ENCODE measurements at places on chromosomes 5 and 9.

GRCh38 chr5:147751-148150 is 43.5 kb upstream of the LRRC14B start:
- DNase-seq: no peak

DNA sequence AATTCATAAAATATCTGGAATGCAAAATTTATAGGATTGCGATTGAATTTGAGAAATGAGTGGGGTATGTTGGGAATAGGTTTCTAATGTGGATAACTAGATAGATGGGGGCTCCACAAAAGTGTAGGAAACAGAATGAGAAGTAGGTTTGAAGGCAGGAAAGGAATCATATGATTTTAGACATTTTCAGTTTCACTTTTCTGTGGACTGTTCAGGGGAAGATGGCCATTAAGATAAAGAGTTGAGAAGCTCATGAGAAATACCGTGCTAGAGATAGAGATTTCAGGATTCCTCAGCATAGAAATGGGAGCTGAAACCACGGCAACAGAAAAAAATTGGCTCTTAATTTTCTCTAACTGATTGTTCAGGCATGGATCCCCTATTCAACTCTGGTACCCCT is 163.4 kb upstream of the CD180 start:
- no peak for DNase-seq

DNA sequence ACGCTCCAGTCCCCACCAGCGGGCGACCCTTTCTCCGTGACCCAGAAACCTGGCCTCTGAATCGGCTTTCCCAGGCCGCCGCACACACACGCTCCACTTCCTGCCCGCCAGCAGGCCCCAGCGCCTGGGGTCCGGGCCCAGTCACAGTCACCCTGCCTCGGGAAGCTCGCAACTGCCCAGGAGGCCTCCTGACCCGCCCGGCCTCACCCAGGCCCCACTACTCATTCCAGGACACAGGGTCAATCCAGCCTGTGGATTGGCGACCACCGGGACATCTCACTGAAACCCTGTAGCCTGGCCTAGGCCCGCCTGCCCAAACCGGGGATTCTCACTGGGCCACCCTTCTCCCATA is 2.7 kb upstream of the IRX4 start:
- DNase-seq: no peak

DNA sequence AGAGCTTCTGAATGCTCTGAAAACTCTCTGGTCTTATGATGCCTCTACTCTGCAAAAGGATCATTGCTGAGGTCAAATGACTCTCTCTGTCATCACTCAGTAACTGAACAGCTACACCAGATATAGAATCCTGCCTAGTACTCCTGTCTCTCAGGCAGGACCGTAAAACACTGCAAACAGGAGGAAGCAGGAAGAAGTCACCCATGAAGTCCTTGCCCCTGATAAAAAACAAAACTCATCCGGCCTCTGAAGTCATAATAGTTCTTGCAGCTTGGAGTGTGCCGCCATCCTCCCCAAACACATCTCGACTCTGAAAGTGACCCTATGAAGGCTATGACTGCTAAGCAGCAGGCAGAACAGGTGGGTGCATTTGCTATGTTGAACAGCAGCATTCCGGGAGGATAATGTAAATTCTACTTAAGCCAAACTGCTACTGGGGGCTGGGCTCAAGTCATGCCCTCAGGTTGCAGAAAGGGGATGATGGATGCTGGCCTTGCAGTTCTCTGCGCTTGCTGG is 81.9 kb upstream of the FAM169A start:
- DNase-seq: no peak

DNA sequence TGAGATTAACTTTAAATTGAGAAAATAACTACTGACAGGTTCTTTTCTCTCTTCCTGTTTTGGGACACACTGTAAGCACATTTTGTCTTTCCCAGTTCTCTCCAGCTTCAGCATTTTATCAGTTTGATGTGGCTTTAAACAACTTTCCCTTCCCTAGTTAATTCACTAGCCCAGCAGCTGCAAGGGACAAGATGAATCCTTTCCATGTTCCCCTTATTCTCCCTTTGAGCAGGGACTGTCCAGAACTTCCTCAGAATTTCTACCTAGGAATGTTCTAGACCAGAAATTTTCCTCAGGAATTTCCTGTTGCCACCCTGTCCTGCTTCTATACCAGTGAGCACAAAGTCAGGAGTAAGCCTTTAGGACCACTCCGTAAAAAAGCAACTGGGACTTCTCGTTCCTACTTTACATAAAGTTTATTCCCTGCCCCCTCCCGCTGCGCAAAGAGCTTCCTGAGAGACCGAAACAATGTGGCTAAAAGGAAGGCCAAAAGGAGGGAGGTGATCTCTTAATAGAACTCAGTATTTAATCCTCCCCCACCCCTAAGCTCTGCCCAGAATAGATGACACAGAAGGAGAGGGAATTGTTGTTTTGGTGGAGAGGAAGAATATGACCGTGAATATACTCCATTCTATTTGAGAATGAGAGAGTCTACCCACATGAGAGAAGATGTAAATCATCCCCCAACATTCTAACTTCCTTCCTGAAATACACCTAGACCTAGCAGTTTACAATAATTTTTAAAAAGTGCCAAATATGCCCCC is 61.9 kb downstream of the GLIS3 start:
- no peak for DNase-seq

DNA sequence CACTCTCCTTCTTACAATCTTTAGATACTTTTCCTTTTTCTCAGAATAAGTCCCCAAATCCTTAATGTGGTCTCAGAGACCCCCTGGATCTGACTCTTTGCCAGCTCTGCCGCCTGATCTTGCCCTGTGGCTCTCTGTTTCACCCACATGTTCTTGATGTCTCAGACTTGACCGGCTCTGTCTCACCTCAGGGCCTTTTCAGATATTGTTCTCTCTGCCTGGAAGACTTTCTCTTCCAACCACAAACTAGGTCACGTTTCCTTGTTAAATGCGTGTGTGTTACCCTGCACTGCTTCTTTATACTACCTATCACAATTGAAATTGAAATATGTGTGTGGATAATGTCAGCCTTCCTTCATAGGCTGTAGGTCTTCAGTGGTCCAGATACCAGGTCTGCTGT is 265.4 kb upstream of the NUDT12 start:
- DNase-seq: no peak

DNA sequence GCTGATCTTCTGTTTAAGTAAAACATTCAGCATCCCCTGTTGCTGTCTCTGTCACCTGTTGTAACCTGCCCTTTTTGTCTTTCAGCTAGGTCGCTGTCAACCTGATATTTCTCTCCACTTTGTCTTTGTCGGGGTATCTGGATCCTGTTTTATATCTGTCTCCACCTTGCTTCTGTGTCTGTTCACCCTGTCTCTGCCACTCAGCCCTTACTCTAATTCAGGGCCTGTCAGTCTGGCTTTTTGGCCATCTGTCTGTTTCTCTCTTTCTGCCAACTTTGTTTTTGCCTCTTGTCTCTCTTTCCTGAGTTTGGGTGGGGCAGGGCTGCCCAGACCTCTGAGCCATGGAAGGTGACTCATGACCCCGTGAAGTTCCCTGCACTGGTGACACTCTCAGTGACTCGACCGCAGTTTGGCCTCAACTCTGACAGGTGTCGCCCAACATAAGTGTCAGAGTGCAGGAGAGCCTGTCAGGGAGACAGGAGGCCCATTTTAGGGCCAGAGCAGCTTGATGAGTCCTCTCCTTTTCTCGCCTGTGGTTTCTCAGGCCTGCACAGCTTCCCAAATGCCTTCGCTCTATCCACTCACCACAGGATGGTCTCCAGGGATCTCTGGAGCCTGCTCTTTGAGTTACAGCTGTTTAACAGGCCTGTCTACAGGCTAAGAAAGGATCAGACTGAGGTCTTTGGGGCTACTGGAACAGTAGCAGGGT is 868 bp downstream of the ZBTB43 start:
- DNase-seq: no peak

GRCh38 chr5:88142886-88143692 is 125.6 kb downstream of the TMEM161B start:
- no peak for DNase-seq

DNA sequence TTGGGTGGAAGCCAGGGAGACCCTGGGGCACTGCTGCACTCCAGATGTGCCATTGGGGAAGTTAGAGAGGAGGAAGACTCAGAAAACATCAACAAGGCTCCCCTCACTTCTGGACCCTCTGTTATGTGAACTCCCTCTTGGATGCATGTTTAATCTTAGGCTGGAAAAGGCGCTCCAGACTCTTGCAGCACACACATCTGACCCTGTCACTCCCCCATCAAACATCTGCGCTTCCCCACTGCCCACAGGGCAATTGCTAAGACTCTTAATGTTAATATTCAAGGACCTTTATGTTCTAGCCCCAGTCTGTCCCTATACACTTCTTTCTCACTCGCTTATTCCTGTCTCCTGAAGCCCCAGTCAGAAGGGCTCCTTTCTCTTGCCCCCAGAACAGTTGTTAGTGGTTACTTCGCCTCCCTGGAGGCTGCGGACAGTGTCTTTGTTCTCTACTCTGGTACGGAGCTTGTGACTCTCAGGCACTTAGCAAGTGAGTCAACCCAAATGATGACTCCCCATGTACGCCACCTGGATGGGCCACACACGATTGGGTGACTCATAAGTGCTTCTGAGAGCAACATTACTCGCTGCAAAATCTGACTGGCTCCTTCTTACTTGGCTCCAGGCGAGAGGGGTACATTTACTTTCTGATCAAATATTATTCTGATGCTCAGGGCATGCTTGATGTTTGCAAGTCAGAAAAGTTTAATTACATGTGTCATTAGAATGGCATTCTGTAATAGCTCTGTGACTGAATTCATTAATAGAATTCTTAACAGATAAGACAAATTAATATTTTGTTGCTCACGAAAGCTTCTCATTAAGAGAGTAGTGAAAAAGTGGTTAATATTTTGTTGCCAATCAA is 193.6 kb downstream of the HSPA4 start:
- DNase-seq: no peak

DNA sequence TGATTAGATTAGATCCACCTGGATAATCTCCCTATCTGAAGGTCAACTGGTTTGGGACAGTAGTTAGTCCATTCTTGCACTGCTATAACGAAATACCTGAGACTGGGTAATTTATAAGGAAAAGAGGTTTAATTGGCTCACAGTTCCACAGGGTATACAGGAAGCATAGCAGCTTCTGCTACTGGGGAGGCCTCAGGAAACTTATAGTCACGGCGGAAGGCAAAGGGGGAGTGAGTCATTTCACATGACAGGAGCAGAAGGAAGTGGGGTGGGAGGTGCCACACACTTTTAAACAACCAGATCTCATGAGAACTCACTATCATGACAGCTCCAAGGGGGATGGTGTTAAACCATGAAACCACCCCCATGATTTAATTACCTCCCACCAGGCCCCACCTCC is 9.9 kb downstream of the C9orf40 start:
- DNase-seq: no peak

DNA sequence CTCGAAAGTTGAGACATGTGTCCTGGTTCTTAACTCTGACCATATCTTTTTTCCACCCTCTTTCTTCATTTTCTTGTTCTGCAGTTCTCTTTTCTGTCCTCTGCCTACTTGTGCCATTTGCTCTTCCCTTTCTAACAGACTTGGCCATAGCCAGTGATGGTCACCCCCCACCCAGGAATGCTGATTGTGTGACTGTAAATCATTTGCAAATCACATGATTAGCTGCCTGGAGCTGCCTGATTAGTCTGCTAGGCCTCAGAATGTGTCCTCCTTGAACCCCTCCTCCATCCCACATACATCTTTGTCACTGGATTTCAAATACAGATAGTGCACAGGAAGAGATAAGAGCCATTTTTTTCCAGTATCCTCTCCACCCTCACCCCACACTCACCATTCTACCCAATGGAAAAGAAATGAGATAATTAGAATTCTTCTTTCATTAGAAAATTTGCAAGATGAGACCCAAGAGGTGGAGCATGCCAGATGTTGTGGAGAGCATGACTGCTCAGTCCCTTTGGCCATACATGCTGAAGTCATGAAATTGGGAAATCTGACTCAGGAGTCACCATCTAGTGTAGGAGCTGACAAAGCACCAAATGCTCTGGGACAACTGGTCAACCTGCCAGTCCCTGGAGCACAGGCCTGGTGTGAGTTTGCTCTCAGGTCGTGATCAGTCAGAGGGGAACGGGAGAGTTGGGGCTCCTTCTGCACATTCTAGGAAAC is 538.2 kb downstream of the CCDC171 start:
- DNase-seq: no peak

DNA sequence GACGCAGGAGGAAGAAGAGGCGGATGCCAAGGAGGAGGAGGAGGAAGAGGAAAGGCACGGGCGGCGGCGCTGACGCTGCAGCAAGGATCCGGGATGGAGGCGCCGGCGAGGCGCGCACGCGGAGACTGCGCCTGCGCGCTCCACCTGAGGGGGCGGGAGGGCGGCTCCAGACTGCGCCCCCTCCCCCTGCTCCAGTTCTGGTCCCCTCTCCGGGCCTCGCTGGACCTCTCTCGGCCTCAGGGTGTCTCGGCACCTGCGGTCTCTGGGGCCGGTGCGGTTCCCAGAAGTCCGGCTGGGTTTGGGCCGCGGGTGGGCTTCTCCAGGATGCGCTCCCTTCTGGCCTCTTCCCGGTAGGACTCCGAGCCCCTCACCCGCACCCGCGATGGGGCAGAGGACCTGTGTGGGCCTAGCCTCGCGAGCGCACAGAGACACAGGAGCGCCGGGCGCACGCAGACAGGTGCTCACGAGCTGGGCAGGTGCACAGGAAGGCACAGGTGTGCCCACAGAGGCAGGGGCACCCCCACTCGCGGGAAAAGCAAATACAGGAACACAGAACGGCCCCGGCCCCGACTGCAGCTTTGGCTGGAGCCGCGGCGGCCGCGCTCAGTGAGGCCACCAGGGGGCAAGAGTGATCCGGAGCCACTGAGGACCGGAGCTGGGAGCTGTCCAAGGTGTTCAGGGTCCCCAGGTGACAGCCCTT is at the start of gene NPDC1:
Gene NPDC1 (minus strand): TSS at position 90 of the 700 bp plus-strand sequence. CDS start 188 bp downstream, outside the sequence.
- peak; percentile 73 for DNase-seq

Data from NCI-H1105 (cell line).